ENCODE measurements at places on chromosomes 5 and 9.

DNA sequence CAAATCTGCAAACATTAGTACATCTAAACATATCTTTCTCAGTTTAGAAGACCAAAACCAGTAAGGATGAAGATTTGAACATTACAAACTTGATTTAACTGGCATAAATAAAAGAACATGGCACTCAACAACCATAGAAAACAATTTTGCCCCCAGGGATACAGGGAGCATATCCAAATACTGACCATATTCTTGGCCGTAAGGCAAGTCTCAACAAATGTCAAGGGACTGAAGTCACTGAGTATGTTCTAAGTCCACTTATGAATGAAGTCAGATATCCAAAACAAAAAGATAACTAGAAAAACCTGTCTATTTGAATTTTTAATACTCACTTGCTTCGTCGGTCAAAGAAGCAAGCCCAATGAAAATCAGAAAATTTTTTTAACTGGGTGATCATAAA, 14.1 kb downstream of the FEM1C start:
- no peak for DNase-seq

DNA sequence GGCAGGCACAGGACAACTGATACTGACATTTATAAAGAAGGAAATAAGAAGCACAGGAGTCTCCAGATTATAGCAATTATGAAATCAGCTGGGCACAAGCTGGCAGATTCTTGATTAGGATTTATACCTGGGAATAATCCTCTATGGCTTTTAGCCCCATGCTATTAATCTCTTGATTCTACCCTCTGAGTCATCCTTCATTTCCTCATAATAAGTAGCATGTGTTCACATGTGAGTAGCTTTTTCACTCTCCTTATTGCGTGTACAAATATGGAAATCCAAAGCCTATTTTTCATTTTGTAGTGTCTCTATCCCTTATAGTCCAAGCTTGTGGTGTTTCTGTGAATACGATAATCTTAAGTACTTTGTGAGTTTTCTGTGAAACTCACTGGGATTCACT, 185.0 kb upstream of the PRLR start:
- no peak for DNase-seq

- DNase-seq: no peak
Observed at GRCh38 chr5:73985145-73985544, 359.1 kb downstream of the ARHGEF28 start.

GRCh38 chr5:58224661-58225060, 235.2 kb downstream of the PLK2 start:
- DNase-seq: no peak

DNA sequence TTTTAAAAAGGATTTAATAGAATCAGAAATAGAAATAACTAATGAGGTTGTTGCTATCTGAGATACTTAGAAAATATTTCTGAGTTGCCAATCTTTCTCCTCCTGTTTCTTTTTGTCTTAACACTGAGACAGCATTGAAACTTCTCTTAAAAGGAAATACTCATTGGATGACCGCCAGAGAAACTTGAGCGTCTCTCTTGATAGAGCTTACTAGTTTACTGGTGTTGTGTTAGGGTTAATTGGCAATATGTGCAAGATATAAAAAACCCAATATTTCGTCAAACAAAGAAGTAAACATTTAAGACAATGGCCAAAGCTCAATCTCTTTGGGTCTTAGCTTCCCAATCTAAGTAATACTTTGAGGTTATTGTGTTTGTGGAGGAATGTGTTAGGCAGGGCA, 176.4 kb upstream of the CHD1 start:
- no peak for DNase-seq

DNA sequence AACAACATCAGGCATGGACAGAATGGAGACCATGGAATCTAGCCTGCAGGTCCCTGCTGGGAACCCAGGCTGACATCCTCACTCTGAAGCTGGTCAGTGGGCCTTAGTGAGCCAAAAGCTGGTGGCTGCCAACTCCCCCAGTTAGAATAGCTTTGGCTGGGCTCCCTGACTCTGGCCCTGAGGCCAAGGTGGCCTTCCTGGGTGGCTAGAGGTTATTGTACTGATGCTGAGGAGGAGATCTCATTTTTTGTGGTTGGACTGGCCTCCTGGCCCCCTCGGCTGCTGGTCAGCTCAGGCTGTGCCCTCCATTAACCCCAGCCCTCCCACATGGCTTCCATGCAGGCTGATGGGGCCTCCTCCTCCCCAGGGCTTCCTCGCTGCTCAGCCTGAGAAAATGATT, 101.2 kb upstream of the PANK3 start:
- DNase-seq: no peak

- DNase-seq: no peak
Observed at GRCh38 chr9:36113999-36114398, 22.5 kb upstream of the GLIPR2 start.

- DNase-seq: no peak
Observed at GRCh38 chr9:36154331-36154952, 14.7 kb upstream of the CCIN start.

- DNase-seq: no peak
Observed at GRCh38 chr9:76730801-76731200, 33.4 kb upstream of the PCA3 start.

GRCh38 chr5:133114933-133115310, 63.1 kb downstream of the HSPA4 start:
- DNase-seq: no peak

GRCh38 chr9:6538666-6539071, 106.9 kb downstream of the GLDC start:
- no peak for DNase-seq

- DNase-seq: no peak
Observed at GRCh38 chr9:77166193-77166592, 11.1 kb upstream of the VPS13A start.

GRCh38 chr5:88269222-88269771, 652 bp upstream of the TMEM161B start:
- no peak for DNase-seq

GRCh38 chr5:3428334-3428733, 167.3 kb upstream of the IRX1 start:
- no peak for DNase-seq

- DNase-seq: no peak
Observed at GRCh38 chr9:107744873-107745272, 255.3 kb upstream of the KLF4 start.

- DNase-seq: no peak
Observed at GRCh38 chr9:135850737-135851136, 56.6 kb downstream of the CAMSAP1 start.

GRCh38 chr5:137470111-137470920, 28.8 kb downstream of the SPOCK1 start:
- no peak for DNase-seq

- no peak for DNase-seq
Observed at GRCh38 chr9:36597412-36598178, 24.9 kb downstream of the MELK start.

GRCh38 chr5:10729320-10730042, 31.6 kb downstream of the DAP start:
- DNase-seq: no peak

GRCh38 chr5:57067597-57067924, 106.3 kb upstream of the GPBP1 start:
- DNase-seq: no peak

DNA sequence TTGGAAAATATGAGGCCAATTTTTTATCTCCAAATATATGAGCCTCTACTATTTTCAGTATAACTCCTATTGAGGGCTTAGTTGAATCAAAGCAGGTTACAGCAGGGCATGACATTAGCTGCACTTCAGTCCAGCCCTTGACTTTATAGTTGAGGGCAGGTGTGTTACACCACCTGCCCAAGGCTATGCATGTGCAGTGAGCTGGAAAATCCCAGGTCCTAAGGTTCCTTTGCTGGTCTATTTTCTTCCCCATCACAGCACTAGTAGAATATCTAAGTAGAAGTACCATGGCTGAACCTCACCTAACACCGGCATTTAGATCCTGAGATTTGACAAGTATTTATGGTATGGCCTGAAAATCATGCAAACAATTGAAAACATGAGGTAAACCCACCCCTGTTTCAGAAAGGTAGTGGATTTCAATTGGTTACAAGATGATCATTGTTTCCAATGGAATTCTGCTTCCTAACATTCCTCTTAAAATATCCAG, 201.1 kb downstream of the SEMA5A start:
- no peak for DNase-seq

DNA sequence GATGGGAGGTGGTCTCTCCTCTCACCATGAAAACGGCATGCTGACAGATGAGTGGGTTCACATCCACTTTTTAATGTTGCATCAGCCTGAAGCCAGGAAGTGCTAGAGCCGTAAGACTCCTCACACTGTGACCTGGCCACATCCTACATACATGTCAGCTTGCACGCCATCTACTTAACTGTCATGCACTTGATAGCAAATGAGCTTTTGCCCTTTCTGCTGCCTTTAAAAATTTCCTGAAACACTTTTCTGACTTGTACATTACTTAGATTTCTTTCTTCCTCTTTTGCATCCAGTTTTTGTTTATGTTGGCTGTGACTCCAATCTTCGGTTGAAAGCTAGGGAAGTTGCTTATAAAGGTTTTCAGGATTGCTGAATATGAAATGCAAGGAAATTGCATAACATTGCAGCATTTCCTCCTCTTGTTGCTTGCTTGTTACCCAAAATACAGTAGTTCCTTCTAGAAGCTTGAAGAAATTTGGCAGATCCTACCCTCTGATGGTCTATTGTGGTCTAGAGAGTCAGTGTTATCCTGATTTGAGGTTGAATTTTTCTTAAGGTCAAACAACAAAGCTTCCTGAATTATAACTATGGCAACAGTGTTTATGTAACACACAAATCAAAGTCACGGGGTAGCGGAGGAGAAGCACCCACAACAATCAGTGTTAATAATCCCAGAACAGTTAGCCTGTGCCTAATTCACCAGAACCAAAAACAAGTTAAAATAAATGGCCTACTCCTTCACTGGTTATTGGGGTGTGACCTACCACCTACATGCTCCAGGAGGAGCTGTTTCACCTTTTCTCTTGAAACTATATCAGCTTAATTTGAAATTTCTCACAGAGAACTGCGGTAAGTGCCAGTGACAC, 232.5 kb downstream of the ARHGAP26 start:
- DNase-seq: no peak

GRCh38 chr5:101292199-101292598, 389.1 kb upstream of the ST8SIA4 start:
- no peak for DNase-seq

- no peak for DNase-seq
Observed at GRCh38 chr9:121367306-121368137, 2.5 kb downstream of the STOM start.

DNA sequence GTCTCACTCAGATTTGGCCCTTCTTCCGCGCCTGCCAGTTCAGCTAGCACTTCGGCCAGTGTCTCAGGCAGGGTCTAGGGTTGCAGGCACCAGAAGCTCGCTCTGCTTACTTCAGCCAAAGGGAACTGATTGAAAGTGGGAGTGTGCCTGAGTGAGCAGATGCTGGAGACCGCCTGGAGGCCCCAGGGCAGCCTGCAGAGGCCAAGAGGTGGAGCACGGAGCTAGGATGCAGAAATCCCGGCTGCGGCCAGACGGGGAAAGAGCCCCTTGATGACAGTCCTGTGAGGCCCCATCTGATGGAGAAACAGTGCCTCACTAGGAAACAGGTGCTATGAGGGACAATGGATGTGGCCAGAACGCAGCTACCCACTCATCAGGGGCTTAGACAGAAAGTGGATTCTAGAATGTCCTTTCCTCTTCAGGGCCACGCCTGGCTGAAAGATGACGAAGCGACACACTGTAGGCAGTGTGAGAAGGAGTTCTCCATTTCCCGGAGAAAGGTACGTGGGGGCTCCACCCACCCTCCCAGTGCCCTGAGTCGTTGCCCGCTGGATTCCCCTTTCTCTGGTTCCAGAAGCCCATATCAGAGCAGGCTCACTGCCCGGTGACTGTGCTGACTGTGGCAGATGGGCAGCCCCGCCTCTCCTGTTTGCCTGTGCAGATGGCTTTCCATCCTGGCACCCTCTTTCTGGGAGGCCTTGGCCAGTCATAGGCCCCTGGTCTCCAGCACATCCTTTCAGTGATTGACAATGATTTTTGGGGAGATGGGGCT, 16.1 kb downstream of the HNRNPH1 start:
- DNase-seq: no peak

DNA sequence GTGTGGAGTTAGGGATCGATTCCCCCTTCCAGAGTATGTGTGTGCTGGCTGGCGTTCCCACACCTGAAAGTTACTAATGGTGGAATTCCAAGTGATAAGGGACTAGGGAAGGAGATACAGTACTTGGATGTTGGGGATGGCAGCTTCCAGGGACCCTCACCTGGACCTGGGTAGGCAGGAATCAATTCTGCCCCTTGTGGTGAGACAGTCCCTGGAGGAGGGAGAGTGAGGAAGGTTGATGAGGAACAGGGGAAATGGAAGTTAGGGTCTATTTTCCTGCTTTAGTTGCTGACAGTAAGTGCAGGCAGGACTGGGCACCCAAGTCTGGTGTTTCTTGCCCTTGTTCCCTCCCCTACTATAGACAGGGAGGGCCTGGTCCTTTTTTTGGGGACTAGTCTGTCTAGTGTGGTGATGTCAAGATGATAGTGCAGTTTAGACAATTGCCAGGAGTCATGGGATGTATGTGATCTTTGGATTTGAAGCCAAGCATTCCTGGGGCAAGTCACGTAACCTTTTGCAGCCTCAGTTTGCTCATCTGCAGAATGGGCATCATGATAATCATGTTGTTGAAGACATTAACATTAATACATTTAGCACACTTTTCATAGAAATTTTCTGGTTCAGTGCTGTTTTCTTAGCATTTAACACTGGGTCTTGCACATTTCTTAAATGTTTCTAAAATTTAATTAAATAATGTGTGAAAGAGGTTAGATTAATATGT, 51.7 kb downstream of the DAB2IP start:
- DNase-seq: no peak

- no peak for DNase-seq
Observed at GRCh38 chr5:60101573-60101972, 208.0 kb upstream of the PDE4D start.

DNA sequence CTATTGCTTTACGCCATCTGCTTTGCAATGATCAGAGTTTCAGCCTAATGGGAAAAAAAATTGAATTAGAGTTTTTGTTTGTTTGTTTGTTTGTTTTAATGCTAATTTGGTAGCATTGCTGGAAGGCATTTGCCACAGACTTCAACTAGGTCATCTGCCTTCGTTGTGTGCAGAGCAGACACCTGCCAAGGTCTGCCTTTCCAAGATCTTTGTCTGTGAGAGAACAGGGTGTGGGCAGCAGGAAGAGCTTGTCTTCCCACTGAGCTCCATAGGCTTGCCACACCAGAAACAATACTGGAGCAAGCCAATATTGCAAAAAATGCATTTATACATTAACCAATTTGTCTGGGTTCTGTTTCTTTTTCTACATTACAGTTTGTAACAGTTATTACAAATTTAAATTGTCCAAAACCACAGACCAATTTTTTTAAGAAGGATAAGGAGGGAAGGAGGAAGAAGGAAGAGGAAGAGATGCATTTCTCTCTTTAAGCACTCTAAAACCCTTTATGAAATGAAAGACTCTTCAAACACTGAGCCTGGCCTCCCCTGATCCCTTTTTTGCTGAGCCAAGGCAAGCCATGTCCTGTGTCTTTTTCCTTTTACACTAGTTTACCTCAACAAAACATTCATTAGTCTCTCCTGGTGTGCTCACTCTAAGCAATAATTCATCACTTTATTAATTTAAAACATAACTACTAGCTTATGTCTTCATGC, 210.5 kb downstream of the SNX18 start:
- DNase-seq: no peak
